ENCODE measurements at places on chromosomes 4 and X. TPM values are rescaled to one million over a fixed set of nuclear protein-coding genes. Genes with fewer than 3 reads are reported as not detected.

Gene CRMP1
- total RNA-seq, result not detected

Gene MAGEA12
- not detected for total RNA-seq

DNA sequence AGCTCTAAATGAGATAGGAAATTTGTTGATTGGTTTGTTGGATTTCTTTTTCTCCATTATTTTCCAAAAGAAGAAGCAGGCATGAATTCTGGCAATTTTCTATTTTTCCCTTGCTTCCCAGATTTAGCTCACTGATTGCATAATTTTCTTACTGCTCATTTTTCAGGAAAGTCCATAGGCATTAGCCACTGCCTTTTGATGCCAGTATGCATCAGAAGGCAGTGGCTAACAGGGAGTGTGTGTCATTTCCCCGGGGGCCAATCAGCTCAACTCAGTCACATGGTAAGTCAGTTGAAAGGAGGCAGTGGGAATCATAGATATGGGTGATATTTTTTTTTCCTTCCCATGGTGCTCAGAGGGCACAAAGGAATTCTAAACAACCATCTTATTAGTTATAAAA is 156.7 kb downstream of the TRIML1 start:
- no peaks in the 10 kb centered on the region for H3K4me1 ChIP-seq
- H3K27me3 ChIP-seq, result no peaks in the 10 kb centered on the region
- no peaks in the 10 kb centered on the region for H3K36me3 ChIP-seq
- DNase-seq, result no peak
- no peak overlapping the region for H3K27ac ChIP-seq

DNA sequence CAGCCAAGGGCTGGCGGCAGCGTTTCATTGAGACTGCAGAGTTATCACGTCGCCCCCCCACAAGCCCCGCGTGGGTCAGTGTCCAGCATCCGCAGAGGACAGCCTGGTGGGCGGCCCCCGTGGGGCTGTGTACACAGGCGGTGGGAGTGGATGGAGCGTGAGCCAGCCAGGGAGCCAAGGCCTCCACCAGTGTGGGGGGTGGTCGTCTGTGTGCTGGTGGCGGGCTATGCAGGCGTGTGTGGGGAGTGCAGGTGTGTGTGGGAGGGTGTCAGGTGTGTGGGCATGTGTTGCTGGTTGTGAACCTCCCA is 56.5 kb upstream of the NKX1-1 start:
- no peak overlapping the region for H3K27ac ChIP-seq
- no peaks in the 10 kb centered on the region for H3K4me1 ChIP-seq
- H3K4me3 ChIP-seq, result no peak overlapping the region
- DNase-seq, result no peak

Gene SASH3
- total RNA-seq, result 117 TPM

- no peaks in the 10 kb centered on the region for H3K4me1 ChIP-seq
- H3K36me3 ChIP-seq, result no peaks in the 10 kb centered on the region
- no peaks in the 10 kb centered on the region for H3K27me3 ChIP-seq
- DNase-seq, result no peak
- no peak overlapping the region for H3K4me3 ChIP-seq
Observed at GRCh38 chrX:6924443-6925077, 223.0 kb upstream of the STS start.

DNA sequence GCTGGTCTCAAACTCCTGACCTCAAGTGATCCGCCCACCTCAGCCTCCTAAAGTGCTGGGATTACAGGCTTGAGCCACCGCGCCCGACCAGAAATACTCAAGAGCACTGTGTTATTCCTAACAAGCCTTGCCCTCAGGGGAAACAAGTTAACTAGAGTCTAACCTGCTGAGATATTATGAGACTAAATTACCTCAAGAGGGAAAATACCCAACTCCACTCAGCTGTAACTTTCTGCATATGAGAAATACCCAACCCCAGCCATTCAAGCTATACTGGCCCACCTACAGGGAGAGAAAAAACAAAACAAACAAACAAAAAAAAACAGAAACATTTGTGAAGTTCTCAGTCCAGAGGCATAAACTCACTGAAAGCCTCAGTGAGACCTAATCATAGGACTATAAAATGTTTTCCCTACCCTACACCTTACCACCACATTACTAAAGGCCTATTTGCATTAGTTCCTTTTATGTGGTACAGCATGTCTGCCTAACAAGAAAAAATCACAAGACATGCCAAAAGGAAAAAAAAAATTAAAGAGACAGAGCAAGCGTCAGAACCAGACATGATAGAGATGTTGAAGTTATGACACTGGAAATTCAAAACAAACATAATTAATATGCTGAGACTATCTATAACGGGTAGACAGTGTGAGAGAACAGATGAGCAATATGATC is 876.0 kb downstream of the FSTL5 start:
- no peaks in the 10 kb centered on the region for H3K27me3 ChIP-seq
- H3K4me3 ChIP-seq, result no peak overlapping the region
- H3K36me3 ChIP-seq, result no peaks in the 10 kb centered on the region
- DNase-seq, result no peak
- H3K4me1 ChIP-seq, result no peaks in the 10 kb centered on the region

Gene SMIM10L2A
- 0.23 TPM for total RNA-seq

DNA sequence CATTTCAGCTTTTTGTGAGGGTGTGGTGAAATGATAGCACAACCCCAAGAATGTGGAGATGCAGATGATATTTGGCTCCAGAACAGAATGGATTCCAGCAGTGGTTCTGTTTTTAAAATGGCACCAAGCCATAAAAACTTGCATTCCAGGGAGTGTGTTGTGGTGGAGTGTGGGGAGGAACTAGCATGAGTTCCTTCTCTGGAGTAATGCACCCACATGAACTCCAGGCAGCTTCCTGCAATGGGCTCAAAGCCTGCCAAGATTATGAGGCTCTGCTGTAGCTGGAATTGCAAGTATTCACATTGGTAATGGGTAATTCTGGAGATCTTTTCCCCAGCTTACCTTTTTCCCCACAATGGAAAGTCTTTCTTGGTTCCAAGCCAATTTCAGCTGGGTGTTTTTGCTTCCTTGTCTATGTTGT is 161.4 kb downstream of the RAB28 start:
- peaks cover 22% of the 10 kb centered on the region for H3K36me3 ChIP-seq
- no peaks in the 10 kb centered on the region for H3K4me1 ChIP-seq
- H3K27me3 ChIP-seq, result no peaks in the 10 kb centered on the region

Gene KLHL34
- total RNA-seq, result 0.47 TPM

DNA sequence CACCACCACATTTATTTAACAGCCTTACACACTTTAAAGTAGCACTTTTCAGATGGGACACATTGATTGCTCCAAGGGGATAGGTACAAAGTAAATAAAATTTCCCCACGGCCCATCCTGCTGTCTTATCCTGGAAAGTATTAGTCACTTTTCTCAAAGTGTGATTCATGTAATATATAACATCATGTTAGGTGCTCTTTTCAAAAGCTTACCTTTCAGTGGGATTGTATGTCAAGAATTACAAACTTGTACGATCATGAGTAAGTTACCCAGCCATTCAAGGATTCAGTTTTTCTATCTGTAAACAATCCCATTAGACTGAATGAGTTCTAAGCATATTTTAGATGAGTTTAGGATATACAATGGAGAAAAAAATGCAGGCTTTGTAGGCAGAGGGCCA is 876.6 kb upstream of the GRID2 start:
- no peak overlapping the region for H3K4me3 ChIP-seq
- no peak overlapping the region for H3K27ac ChIP-seq
- no peak for DNase-seq
- H3K36me3 ChIP-seq, result no peaks in the 10 kb centered on the region
- H3K27me3 ChIP-seq, result no peaks in the 10 kb centered on the region
- H3K4me1 ChIP-seq, result no peaks in the 10 kb centered on the region

DNA sequence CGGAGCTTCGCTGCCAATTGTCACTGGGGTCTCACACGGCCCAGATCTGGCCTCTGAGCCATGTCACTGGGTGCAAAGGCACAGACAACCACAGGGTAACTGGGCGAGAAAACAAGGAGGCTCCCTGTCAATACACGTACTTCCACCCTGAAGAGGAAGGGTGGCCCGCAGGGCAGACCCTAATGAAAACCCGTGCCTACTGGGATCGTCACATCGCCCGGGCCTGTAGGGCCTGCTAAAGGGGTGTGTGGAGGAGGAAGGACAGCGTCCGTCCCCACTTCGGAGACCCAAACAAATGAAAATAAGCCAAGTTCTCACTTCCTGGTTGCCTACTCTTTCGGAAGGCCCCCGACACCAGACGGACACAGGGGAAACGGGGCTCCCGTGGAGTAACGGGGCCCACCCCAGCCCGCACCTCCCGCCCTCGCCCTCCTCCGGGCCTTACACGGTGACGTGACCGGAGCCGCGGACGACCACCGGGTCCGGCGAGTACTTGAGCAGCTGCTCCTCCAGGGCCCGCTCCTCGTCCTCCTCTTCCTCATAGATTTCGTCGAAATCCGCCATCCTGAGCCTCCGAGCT is 578 bp downstream of the CHIC2 start:
- DNase-seq, result peak; percentile 34
- peak overlapping the region; percentile 85 for H3K4me3 ChIP-seq
- H3K36me3 ChIP-seq, result peaks cover 13% of the 10 kb centered on the region
- no peaks in the 10 kb centered on the region for H3K27me3 ChIP-seq

DNA sequence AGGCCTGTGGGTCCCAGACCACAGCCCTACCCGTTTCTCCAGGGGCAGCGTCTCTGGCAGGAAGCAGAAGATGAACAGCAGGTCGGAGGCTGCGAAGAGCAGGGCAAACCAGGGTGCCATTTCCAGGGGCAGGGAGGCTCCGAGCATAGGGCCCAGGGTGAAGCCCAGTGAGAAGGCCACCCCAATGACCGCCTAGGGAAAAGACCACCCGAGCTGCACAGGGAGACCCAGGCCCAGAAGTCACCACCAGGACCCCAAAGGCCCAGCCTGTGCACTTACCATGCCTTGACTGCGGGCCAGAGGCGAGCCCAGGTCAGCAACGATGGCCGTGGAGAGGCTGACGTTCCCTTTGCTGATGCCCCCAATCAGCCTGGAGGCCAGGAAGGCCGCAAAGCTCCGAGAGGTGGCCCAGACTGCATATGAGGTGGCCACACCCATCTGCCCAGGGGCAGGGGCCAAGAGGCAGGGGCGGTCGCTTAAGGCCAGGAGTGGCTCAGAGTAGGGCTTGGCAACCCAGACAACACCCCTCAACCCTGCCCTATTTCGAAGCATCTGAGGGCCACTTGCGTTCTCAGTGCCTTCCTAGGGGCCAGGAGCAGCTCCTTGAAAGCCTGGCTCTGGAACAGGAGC is 30.8 kb downstream of the NOP14 start:
- H3K27me3 ChIP-seq, result no peaks in the 10 kb centered on the region
- H3K27ac ChIP-seq, result peak overlapping the region; percentile 95
- peaks cover 51% of the 10 kb centered on the region for H3K36me3 ChIP-seq
- DNase-seq, result no peak
- peak overlapping the region; percentile 87 for H3K4me3 ChIP-seq

GRCh38 chrX:87516717-87517121 is 883 bp upstream of the KLHL4 start:
- no peaks in the 10 kb centered on the region for H3K36me3 ChIP-seq
- no peak overlapping the region for H3K4me3 ChIP-seq
- H3K27ac ChIP-seq, result no peak overlapping the region
- no peak for DNase-seq
- H3K27me3 ChIP-seq, result no peaks in the 10 kb centered on the region

DNA sequence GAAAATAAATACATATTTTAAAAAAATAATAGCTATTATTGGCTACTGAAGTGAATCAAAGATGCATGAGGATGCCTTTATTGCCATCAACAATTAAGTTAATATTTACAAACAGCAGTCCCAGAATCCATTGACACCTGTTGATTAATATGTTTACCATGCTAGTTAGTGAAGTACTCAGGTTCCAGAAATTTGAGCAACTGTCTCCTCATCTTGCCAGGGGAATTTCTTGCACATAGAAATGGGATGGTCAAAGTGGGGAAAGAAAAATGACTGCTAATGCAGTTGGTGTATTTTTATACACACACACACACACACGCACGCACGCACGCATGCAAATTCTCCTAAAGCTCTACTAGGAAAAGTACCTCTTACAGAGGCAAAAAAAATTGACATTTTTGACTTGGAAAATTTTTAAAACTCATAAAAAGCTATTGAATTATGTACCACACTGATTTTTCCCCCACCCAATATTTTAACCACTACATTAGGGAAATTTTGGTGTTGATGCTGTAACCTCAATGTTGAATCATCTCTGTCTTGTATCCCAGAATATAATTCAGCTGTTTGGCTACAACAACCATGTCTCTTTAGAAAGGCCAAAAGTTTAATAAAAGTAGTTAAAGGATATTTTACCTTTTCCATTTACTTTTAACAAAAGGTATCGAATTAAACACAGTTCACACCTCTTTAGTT is 105.3 kb upstream of the TMEM150C start:
- H3K4me3 ChIP-seq, result no peak overlapping the region
- peaks cover 4% of the 10 kb centered on the region for H3K27me3 ChIP-seq
- DNase-seq, result no peak

DNA sequence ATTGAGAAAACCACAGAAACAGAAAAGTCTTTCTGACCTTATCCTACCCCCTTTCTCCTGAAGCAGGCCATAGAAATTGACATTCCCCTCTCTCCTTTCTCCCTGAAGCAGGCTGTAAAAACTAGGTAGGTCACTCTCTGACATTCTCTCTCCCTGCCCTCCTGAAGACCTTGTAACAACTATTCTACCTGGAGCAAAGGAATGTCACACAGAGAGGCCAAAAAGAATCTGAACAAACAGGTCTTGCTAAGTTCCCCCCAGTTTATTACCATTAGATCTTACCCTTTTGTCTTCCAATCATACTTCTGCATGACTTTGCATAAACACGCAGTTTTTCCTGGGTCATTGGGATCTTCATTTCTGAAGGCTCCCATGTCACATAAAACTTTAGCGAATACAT is 198.3 kb upstream of the GYPA start:
- H3K4me3 ChIP-seq, result no peak overlapping the region
- H3K27me3 ChIP-seq, result no peaks in the 10 kb centered on the region
- DNase-seq, result no peak
- no peak overlapping the region for H3K27ac ChIP-seq
- H3K36me3 ChIP-seq, result no peaks in the 10 kb centered on the region

Gene HSPA4L
- 4.1 TPM for total RNA-seq

Gene TMEM271
- not detected for total RNA-seq

GRCh38 chr4:105116616-105117319 is 29.9 kb upstream of the TET2 start:
- H3K4me1 ChIP-seq, result no peaks in the 10 kb centered on the region
- DNase-seq, result no peak
- H3K4me3 ChIP-seq, result no peak overlapping the region
- H3K27ac ChIP-seq, result no peak overlapping the region
- no peaks in the 10 kb centered on the region for H3K36me3 ChIP-seq

- DNase-seq, result no peak
- H3K27me3 ChIP-seq, result no peaks in the 10 kb centered on the region
- H3K4me3 ChIP-seq, result no peak overlapping the region
- H3K27ac ChIP-seq, result no peak overlapping the region
- H3K4me1 ChIP-seq, result no peaks in the 10 kb centered on the region
Observed at GRCh38 chr4:57342411-57342810, 232.2 kb upstream of the IGFBP7 start.

- peak overlapping the region; percentile 46 for H3K27ac ChIP-seq
- H3K4me3 ChIP-seq, result no peak overlapping the region
- DNase-seq, result peak; percentile 55
- no peaks in the 10 kb centered on the region for H3K27me3 ChIP-seq
- peaks cover 15% of the 10 kb centered on the region for H3K4me1 ChIP-seq
Observed at GRCh38 chr4:87209696-87210095, 10.7 kb downstream of the KLHL8 start.
